ENCODE measurements at places on chromosomes 12 and 14.

GRCh38 chr12:30357766-30358490 is 337.7 kb downstream of the IPO8 start:
- no peak for DNase-seq

DNA sequence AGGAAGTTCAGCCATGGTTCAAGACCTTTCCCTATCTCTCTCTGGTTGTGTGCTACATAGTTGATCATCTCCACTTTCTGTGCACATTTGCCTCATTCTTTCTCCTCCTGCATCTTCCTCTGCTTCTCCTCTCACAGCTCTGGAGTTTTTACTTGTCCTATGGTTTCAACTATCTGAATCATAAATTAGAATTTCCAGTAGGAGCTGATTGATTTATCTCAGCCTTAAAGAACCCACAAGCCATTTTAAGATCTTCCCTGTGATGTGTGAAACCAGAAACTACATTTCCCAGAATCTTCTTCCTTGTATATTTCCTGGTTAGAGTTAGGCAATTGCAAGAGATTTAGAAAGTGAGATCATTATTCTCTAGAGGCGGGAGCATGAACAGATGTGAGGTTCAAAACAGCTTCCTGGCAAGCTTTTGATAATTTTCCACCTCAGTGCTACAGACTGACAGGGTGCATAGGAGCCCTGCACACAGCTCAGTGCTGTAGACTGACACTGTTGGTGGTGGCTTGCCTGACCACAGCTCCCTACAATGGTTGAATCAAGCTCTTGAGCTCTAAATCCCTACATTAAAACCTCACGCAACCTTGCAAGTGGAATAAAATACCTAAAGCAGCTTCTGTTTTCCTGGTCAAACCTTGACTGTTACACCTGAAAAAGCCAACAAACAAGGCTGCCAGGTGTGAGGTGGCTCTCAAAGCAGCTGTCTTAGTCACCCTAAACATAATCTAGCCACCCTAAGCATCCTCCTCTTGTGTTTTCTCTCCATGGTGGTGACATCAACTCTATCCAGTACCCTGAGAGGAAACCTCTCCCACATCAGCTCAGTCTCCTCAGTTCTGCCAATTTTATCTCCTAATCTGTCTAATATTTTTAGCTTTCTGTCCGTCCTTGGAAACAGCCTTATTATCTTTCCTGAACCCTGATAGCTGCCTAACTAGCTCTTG is 21.5 kb upstream of the IFNG start:
- no peak for DNase-seq

DNA sequence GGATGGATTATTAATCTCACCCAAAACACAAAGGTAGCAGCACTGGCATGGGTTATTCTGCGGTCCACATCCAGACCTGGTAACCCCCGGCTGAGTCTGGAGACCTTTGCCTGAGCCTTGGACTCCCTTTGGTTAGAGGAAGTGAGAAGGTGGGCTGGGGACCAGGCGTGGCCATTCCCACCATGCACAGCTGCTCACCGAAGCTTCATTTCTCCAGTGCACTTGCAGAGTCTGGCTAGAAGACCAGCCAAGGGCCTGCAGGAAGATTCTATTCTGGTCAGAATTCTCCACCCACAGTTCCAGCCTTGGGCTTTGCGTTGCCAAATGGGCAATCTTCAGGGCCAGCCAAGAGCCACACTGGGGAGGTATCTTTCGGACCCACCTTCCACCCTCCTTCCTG is 73.0 kb downstream of the LGMN start:
- no peak for DNase-seq

- DNase-seq: no peak
Measured at GRCh38 chr14:69285661-69286255, 25.8 kb downstream of the GALNT16 start.

GRCh38 chr12:67161322-67161918 is 107.7 kb upstream of the CAND1 start:
- DNase-seq: no peak

GRCh38 chr12:10365696-10366405 is 24.0 kb downstream of the KLRK1 start:
- DNase-seq: no peak

Data from AG04449 (cell line).